Fibroblast of villous mesenchyme (primary cell): ENCODE measurements at places on chromosomes 4 and X. TPM values are rescaled to one million over a fixed set of nuclear protein-coding genes. Genes with fewer than 3 reads are reported as not detected.

Gene GAB3
- 0.43 and 0.64 TPM in 2 replicates for total RNA-seq

- DNase-seq: no peak
These were observed 12.2 kb downstream of the UCP1 start for GRCh38 chr4:140556372-140557085.

DNA sequence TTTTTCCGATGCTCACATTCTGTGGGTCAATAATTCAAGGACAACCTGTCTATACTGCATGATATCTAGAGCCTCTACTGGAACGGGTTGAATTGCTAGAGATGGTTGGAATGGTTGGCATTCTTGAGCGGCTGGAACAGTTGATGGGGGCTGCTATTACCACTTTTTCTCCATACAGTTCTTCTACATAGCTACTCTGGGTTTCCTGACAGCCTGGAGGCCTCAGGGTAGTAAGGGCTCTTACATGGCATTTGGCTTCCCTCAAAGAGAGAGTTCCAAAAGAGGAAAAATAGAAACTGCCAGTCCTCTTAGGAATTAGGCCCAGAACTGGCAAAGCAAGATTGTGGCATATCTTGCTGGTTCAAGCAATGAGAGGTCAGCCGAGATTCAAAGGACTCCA lies 53.1 kb downstream of the NAA11 start:
- no peak for DNase-seq

GRCh38 chrX:134591502-134591901 lies 66.8 kb downstream of the PLAC1 start:
- DNase-seq: no peak
